ENCODE measurements at places on chromosomes 2 and 18.

- DNase-seq = no peak
Measured at GRCh38 chr2:240705204-240705791, 13.6 kb downstream of the AQP12A start.

GRCh38 chr18:35564795-35565453 is 16.6 kb upstream of the GALNT1 start:
- no peak for DNase-seq

- DNase-seq = peak; percentile 93
Measured at GRCh38 chr18:57743008-57743407, 60.1 kb downstream of the ATP8B1 start.

DNA sequence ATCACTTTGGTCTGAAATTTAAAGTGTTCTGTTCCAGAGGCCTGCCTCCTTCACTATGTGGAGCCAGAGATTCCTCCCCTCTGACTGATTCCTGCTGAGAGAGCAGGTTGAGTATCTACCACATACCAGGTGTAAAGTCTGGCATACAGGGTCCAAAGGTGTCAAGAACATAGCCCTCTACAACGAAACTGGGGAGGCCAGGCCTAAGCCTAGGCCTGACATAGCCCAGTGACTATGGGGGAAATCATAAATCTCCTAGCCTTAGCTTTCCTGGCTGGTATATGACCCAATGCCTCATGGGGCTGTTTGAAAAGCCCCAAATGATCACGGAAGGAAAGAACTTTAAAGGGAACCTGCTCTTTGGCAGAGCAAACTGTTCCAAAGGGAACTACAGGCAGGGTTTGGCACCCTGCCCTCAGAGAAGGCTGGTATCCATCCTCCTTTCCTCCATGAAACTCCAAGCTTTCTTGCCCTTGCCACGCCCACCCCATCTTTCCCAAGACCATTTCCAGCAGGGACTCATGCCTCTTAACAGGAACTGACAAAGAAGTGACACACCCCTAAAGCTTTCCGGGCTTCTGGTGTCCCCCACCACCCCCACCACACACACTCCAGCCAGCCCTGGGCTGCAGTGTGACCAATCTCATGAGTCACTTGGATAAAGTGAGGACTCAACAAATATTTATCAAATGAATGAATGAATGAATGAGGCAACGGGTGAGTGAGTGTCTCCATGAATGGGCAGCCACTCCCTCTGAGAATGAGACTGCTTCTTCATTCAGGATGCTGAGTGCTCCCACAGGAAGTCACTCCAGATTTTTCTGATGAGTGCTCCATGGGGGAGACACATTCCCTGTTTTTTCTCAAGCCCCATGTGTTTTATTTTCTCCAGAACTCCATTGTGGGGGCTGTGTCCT is 114.5 kb upstream of the STPG4 start:
- DNase-seq = peak; percentile 100

- DNase-seq = peak; percentile 81
Measured at GRCh38 chr18:55152801-55153200, 193.5 kb upstream of the CCDC68 start.

DNA sequence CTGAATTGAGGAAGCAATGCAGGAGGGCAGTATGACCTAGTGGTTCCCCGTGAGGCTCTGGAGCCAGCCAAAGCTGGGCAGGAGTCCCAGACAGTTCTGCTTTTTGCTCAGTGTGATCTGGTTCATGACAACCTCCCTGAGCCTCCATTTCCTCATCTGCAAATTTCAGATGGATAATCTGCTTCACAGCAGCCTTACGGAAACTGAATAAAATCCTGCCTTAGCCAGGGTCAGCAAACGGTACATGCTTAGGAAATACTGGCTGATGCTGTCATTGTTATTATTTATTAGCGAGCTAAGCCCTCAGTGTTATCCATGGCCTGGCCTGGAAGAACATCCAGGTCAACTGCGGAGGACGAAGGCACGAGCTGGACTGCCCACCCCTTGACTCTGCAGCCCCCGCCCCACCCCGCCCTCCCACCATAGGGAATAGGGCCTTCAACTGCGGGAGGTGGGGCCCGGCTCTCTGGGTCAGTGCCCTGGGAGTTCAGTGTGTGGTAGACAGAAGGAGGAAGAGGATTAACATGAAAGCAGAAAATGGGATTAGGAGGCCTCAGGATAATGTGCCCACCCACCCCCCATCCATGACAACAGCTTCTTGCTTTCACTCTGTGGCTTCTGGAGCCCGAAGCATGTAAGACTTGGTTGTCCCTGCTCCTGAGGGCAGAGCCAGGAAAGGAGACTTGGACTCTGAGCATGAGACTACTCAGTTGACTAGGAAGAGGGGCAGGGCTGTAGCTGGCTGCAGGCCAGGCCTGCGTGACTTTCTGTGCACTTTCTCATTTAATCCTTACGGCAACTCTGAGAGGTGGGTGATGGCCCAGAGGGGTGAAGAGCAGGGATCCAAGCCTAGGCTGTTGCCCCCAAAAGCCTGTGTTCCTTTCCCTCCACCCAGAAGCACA is 13.1 kb downstream of the PKDCC start:
- DNase-seq = no peak

GRCh38 chr2:133334923-133335322 is 233.3 kb downstream of the NCKAP5 start:
- no peak for DNase-seq

GRCh38 chr2:124882423-124882822 is 857.3 kb downstream of the CNTNAP5 start:
- DNase-seq = no peak

DNA sequence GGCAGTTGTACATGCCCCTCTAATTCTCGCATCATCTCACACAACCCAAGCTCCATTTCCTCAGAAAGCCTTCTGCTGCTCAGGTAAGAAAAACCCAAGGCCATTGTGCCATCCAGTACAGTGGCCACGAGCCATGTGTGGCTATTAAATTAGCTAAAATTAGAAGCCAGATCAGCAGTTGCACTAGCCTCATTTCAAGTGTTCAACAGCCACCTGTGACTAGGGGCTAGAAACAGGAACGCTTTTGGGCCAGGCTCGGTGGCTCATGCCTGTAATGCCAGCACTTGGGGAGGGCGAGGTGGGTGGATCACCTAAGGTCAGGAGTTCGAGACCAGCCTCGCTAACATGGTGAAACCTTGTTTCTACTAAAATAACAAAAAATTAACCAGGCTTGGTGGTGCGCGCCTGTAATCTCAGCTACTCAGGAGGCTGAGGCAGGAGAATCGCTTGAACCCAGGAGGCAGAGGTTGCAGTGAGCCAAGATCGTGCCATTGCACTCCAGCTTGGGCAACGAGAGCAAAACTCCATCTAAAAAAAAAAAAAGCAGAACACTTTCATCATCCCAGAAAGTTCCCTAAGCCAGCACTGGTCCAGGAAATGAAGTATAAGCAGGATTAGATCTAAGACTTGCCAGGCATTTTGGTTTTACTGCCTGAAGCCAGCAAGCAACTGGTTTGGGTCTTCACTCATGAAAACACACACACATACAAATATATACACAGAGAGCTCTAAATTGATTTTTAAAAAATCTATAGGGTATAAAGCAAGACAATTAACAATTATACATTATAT is 35.7 kb downstream of the ATP8B1 start:
- DNase-seq = no peak

DNA sequence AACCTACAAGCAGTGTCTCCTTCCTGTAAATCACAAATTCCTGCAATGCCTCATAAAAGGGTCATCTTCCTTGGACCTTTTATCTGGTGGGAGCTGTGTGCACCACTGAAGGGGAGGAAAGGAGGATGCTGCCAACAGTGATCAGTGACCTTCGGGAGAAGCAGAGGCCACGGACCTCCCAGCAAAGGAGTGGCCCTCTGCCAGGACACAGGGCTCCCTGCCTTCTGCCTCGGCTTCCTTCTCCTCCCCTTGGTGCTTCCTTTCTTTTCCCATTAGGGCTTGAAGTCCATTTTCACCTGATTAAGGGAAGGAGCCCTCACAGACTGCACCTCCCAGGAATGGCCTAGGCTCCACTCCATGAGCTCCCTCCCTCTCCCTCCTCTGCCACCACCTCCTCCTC is 85.3 kb upstream of the ITGA6 start:
- DNase-seq = no peak

DNA sequence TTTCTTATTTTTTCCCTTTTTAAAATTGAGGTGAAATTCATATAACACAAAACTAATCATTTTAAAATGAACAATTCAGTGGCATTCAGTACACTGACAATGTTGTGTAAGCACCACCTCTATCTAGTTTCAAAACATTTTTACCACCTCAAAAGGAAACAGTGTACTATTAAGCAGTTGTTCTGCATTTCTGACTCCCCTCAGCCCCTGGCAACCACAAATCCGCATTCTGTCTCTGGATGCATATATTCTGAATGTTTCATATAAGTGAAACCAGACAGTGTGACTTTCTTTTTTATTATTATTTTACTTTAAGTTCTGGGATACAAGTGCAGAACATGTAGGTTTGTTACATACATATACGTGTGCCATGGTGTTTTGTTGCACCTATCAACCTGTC is 19.2 kb upstream of the TANK start:
- no peak for DNase-seq

DNA sequence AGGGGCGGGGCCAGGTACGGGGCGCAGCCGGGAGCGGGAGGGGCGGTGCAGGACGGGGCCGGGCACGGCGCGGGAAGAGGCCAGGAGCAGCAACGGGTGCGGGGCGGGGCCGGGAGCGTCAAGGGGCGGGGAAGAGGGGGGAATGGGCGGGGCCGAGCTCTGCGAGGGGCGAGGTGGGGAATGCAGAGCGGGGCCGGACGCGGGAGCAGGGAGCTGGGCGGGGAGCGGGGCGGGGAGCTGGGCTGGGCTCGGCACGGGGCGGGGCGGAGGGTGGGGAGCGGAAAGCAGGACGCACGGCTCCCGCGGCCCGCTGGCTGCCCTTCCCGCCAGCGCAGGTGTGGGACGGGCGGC is at the start of gene IMPA2:
Gene IMPA2 (plus strand): TSS at position 316 of the 351 bp plus-strand sequence. CDS start 163 bp downstream, outside the sequence.
- DNase-seq = peak; percentile 100

DNA sequence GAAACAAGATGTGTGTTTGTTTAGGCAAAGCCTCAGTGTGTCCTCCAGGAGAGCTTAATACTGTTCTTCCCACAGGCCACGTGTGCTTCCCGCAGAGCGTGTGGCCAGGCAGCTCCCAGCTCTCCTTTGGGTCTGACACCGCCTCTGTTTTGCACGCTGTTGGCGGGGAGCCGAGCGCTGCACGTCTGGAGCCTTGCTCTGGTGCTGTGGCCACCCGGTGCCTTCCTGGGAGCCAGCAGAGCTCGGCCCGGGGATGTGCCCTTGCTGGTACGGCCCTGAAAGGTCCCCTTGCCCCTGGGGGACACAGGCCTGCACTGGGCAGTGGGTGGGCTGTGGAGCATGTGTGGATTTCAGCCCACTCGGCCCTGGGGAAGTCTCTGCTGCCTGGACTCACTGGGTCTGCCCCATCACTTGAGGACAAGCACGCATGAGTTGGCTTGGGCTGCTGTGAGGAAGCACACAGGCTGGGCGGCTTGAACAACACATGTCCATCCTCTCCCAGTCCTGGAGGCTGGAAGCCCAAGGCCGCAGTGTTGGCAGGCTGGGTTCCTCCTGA is 160.7 kb upstream of the HDAC4 start:
- DNase-seq = no peak

- DNase-seq = peak; percentile 62
Measured at GRCh38 chr2:190572246-190572645, 37.7 kb upstream of the NEMP2 start.

GRCh38 chr2:102072741-102073140 is 69.8 kb upstream of the IL1R1 start:
- DNase-seq = no peak

- no peak for DNase-seq
Measured at GRCh38 chr2:150598383-150598782, 110.9 kb upstream of the RND3 start.

- DNase-seq = no peak
Measured at GRCh38 chr2:219871351-219871750, 243.9 kb downstream of the SLC4A3 start.

DNA sequence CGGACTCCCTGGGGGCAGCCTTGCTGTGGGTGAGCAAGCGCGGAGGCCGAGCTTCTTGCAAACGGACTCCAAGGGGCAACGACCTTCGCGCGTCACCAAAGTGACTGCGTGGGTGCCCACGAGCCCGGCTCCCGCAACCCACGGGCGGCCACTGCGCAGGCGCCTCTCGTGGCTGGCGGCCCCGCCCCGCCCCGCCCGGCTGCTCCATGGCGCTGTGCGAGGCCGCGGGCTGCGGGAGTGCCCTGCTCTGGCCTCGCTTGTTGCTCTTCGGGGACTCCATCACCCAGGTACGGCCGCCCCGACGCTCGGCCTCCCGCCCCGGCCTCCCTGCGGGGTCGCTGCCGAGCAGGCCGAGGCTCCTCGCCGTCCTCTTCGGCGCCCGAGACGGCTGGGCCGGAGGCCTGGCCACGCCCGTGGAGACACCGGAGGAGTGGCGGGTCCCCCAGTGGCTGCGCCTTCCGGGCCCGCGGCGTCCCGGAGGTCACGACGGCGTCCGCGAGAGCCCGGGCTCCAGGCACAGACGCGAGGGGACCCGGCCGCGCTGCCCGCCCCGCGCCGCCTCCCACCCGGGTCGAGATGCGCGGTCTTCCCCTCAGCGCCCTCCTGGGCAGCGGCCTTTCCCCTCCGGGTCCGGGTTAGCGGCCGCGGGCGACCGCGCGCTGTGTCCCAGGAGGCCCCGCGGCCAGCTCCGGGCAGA is at the start of gene IAH1:
Gene IAH1 (plus strand): TSS at position 191 of the 697 bp plus-strand sequence. CDS start 16 bp downstream, at position 207.
- DNase-seq = peak; percentile 48
